ENCODE measurements at places on chromosomes 5 and 9. TPM values are rescaled to one million over a fixed set of nuclear protein-coding genes. Genes with fewer than 3 reads are reported as not detected.

- H3K27ac ChIP-seq = no peak overlapping the region
- peaks cover 4% of the 10 kb centered on the region for H3K36me3 ChIP-seq
- no peaks in the 10 kb centered on the region for H3K27me3 ChIP-seq
- H3K4me3 ChIP-seq = no peak overlapping the region
- no peak for DNase-seq
- H3K4me1 ChIP-seq = no peaks in the 10 kb centered on the region
These were observed 34.6 kb upstream of the NDFIP1 start for GRCh38 chr5:142074006-142074405.

GRCh38 chr5:143016777-143017516 is 246.8 kb downstream of the ARHGAP26 start:
- no peak for DNase-seq
- peaks cover 20% of the 10 kb centered on the region for H3K36me3 ChIP-seq
- peaks cover 4% of the 10 kb centered on the region for H3K4me1 ChIP-seq
- no peak overlapping the region for H3K4me3 ChIP-seq
- H3K27me3 ChIP-seq = no peaks in the 10 kb centered on the region

- no peak overlapping the region for H3K27ac ChIP-seq
- peaks cover 18% of the 10 kb centered on the region for H3K36me3 ChIP-seq
- no peaks in the 10 kb centered on the region for H3K27me3 ChIP-seq
These were observed 86.9 kb downstream of the AOPEP start for GRCh38 chr9:94813379-94813778.

GRCh38 chr5:58410441-58410840 is 49.4 kb downstream of the PLK2 start:
- no peaks in the 10 kb centered on the region for H3K27me3 ChIP-seq
- DNase-seq = no peak
- no peaks in the 10 kb centered on the region for H3K36me3 ChIP-seq
- H3K4me3 ChIP-seq = no peak overlapping the region
- H3K4me1 ChIP-seq = peaks cover 18% of the 10 kb centered on the region

GRCh38 chr9:72635197-72635596 is 113.8 kb downstream of the TMC1 start:
- peak; percentile 47 for DNase-seq
- H3K4me1 ChIP-seq = no peaks in the 10 kb centered on the region
- H3K27me3 ChIP-seq = no peaks in the 10 kb centered on the region
- peaks cover 32% of the 10 kb centered on the region for H3K36me3 ChIP-seq
- H3K4me3 ChIP-seq = no peak overlapping the region

- H3K36me3 ChIP-seq = peaks cover 4% of the 10 kb centered on the region
- no peak overlapping the region for H3K27ac ChIP-seq
- no peak for DNase-seq
These were observed 71.3 kb downstream of the GLIS3 start for GRCh38 chr9:4228606-4229005.

DNA sequence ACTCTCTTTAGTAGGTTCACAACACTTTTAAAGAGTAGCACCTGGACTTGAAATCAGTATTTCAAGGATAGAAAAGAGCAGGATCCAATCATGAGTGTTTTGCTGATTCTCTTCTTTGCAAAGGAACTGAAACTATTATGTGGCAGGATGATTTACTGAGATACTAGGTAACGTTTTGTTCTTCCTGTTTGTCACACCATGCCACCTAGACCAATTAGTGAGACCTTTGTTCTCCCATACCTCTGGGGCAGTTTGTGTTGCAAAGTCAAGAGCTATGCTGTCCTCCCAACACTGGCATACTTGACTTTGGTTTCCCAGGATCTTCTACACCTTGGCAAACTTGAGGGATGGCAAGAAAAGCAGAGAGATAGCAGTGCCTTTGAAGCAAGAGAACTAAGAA is 43.4 kb downstream of the PPP1R2B start:
- H3K36me3 ChIP-seq = no peaks in the 10 kb centered on the region
- no peak for DNase-seq
- H3K4me1 ChIP-seq = no peaks in the 10 kb centered on the region
- H3K27me3 ChIP-seq = no peaks in the 10 kb centered on the region
- H3K4me3 ChIP-seq = no peak overlapping the region
- no peak overlapping the region for H3K27ac ChIP-seq

GRCh38 chr9:89446261-89446960 is 51.5 kb downstream of the SEMA4D start:
- H3K4me3 ChIP-seq = no peak overlapping the region
- H3K36me3 ChIP-seq = peaks cover 23% of the 10 kb centered on the region
- no peaks in the 10 kb centered on the region for H3K4me1 ChIP-seq
- H3K27me3 ChIP-seq = no peaks in the 10 kb centered on the region
- no peak overlapping the region for H3K27ac ChIP-seq
- DNase-seq = no peak

DNA sequence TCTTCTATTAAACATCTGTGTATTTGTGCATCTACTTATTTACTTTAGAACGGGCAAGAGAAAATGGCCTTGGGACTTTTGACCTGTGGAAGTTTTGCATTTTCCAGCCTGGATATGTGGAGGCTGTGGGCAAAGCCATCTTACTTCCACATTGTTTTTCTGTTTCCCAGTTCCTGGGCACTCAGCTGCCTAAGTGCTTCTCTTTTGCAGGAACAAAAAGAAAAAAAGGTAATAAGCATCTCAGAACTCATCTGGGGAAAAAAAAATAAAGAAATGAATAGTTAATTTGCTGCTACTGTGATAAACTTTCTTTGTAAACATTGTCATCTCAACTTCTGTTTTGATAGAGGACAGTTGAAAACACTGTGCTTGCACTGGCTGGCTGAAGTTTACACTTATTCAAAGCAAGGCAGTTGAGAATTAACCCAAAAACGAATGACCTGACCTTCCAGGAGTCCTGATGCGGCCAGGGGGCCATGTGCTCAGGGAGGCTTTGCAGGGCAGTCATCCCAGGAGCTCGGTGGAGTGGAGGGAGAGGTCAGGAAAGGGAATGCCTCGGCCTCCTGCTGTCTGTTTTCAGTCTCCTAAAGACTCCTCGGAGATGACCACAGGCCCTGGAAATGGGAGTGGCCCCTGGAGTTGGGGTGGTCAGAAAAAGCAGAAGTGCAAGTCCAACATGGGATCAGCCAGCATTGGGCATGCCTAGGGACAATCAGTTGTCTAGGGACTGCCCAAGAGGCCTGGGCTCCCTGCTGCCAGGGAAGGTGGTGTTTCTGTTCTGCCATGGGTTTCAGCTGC is 75.5 kb downstream of the RAI14 start:
- peaks cover 28% of the 10 kb centered on the region for H3K36me3 ChIP-seq
- no peaks in the 10 kb centered on the region for H3K27me3 ChIP-seq
- peak; percentile 42 for DNase-seq
- peaks cover 4% of the 10 kb centered on the region for H3K4me1 ChIP-seq

GRCh38 chr5:115543365-115544042 is 1.1 kb downstream of the FEM1C start:
- no peaks in the 10 kb centered on the region for H3K27me3 ChIP-seq
- DNase-seq = no peak
- H3K4me3 ChIP-seq = peak overlapping the region; percentile 94

- H3K27ac ChIP-seq = no peak overlapping the region
- peaks cover 7% of the 10 kb centered on the region for H3K36me3 ChIP-seq
- DNase-seq = no peak
- no peaks in the 10 kb centered on the region for H3K27me3 ChIP-seq
- H3K4me3 ChIP-seq = no peak overlapping the region
These were observed 67.9 kb downstream of the OSMR start for GRCh38 chr5:38913714-38914113.

The ITGA2 gene
- 3.2 TPM for total RNA-seq

The C1QTNF3 gene
- total RNA-seq = 1.1 TPM

The SPINK13 gene
- total RNA-seq = not detected

The CEMIP2 gene
- total RNA-seq = 77.2 TPM

The PDLIM4 gene
- total RNA-seq = 7.6 TPM

All from H9 (cell line).